ENCODE measurements at places on chromosomes 6 and 20.
A peak's percentile ranks its signal among the peaks of the same experiment; 100 is the strongest.

DNA sequence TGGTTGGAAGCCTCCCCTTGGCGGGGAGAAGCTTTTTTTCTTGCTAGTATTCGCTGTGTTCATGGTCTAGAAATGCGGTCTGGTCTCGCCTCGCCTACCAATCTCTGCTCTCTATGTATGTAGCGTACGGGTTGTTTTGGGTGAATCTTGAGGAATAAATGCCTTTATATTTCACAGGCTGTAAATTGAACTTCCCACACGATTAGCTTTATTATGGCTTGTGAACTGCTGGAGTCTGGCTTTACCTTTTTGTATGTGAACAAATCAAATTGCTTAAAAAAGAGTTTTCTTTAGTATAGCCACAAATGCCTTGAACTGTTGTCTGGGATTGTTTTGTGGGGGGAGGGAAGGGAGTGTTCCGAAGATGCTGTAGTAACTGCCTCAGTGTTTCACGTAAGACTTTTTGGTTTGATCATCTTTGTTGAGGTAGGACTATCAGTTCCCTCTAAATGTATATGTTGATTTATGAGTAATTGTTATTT, 2.2 kb downstream of the INSM1 start:
- DNase-seq: no peak

DNA sequence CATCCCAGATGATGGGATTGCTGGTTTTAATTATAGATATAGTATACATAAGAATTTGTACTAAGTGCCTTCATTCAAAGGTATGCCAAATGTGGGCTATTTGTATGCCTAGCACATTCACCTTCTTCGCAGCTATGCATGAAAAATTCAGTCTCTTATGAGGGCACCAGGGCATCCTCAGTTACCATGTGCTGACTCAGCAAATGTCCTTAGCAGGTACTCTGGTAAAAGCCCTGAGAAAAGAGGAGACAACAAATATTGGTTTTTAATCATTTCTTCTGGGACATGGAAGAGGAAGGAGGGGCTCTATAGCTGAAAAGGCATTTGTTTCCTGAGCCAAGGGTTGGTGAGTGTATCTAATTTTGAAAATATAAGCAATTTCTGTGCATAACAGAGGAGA, 258.1 kb upstream of the BMP2 start:
- no peak for DNase-seq

GRCh38 chr20:41510847-41511450, 107.2 kb downstream of the CHD6 start:
- no peak for DNase-seq

GRCh38 chr20:20536240-20536933, 168.5 kb downstream of the INSM1 start:
- DNase-seq: no peak

DNA sequence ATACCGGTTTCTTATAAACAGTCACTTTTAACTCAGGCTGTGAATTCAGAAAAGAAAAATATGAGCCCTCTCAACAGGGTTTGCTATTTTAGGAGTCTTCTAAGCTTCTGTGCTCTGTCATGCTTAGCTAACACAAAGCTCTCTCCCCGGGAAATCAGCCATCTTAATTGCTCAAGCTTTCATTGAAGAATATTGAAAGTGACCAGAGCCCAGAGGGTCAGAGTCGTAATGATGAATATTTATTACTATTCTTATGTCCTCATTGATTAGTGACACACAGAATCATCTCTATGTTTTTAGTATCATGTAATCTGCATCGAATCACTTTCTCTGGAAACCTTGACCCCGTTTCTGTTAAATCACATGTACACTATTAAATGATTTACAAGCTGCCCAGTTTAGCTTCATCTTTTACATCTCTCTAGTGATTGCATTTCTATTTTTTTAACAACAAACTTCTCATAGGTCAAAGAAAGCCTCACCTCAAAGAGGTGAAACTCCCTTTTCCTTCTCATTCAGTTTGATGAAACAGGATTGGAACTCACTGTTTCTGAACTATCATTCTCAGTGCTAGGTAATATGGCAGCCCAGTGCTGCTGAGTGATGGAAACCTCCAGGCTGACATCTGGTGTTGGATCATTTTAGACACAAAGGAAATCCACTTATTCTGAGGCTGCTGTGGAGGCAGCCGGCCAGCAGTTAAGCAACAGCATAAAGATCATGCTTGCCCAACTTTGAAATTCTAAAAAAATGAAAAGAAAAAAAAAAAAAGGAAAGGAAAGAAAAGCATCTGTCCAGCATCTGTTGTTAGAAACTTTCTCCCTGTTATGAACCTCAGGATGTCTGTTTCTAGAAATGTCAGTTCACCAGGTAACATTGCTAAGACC, 96.3 kb downstream of the RFPL4B start:
- DNase-seq: no peak

- DNase-seq: no peak
Measured at GRCh38 chr6:150249261-150249660, 106.4 kb downstream of the PPP1R14C start.

- no peak for DNase-seq
Measured at GRCh38 chr6:168082860-168083513, 4.0 kb upstream of the FRMD1 start.

GRCh38 chr6:157571950-157572349, 191.0 kb downstream of the ZDHHC14 start:
- DNase-seq: no peak

GRCh38 chr20:50344232-50345071, 153.8 kb downstream of the CEBPB start:
- no peak for DNase-seq

GRCh38 chr6:109166673-109167072, 71.4 kb downstream of the CEP57L1 start:
- no peak for DNase-seq

- no peak for DNase-seq
Measured at GRCh38 chr20:57092112-57092899, 174.1 kb downstream of the BMP7 start.

DNA sequence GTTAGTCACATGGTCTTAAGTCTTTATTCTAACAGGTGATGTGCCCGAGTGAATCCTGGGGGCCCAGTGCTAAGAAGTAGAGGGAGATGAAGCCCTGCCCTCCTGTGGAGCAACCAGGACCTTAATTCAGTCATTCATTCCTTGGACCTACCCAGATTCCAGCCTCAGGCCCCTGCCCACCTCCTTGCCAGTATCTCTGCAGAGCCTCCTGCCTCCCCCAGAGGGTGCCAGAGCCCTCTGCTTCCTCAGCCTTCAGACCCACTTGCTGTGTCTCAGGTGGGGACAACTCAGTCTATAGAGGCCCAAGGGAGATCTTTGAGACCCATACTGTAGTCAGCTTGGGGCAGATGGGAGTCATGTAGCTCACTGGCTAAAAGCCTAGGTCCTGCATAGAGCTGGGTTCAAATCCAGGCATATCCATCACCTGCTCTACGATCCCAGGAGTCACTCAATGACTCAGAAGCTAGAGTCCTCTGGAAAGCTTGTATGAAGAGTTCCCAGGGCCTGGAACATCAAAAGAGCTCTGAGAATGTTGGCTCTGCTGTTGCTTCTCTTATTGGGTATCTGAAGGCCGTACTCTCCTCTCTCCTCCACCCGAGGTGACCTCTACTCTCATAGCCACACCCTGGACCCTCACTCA, 3.9 kb upstream of the SIGLEC1 start:
- DNase-seq: no peak

DNA sequence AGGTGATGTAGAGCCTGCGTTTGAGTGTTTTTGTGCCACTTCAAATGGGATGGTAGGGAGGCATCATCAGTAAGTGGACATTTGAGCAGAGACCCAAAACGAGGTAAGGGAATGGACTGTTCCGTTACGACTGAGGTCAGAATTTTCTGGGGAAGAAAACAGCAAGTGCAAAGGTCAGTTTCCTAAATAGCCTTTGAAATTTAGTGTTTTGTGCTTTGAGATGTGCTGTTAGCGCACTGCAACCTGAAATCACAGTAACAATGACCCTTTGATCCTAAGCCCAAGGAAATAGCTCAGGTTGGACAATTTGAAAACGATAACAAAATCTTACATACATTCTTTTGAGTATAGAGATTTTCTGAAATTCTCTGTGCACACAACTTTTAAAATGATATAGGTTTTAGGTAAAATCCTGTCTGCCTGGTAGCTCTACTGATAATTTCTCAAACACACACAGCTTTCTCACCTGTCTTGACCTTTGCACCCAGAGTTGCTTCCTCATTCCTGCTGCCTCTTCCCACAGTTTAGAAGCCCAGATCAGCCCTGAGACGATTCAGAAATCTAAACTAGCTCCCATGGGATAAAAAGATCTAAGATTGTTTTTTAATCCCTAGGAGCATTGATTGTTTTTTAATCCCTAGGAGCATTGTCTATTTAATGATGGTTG, 22.1 kb downstream of the DCBLD1 start:
- no peak for DNase-seq

- no peak for DNase-seq
Measured at GRCh38 chr6:22668307-22668706, 98.9 kb downstream of the HDGFL1 start.

DNA sequence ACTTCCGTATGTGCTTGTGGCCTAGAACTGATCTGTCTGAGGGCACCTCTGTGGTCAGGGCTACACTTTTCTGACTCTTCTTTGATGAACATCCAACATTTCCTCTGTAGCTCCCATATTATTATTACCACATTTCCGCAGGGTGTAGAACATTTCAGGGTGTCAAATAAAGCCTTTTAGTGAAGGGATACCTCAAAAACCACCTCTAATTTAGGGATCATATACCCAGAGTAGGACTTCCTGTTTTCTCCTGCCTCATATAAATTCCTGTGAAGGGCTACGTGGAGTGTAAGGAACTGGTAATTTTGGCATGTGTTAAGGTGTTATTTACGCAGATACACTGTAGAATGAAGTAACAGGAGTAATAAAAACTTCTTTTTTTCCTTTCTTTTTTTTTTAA, 5.5 kb upstream of the MUC22 start:
- no peak for DNase-seq

GRCh38 chr6:148559848-148560433, 186.9 kb upstream of the UST start:
- DNase-seq: peak; percentile 44

- no peak for DNase-seq
Measured at GRCh38 chr20:53081916-53082863, 110.0 kb downstream of the TSHZ2 start.

- DNase-seq: no peak
Measured at GRCh38 chr6:114151064-114151690, 180.2 kb upstream of the HDAC2 start.

- peak; percentile 65 for DNase-seq
Measured at GRCh38 chr6:11288065-11288464, 55.6 kb upstream of the NEDD9 start.

- no peak for DNase-seq
Measured at GRCh38 chr6:63476302-63476701, 96.0 kb upstream of the LOC128125822 start.

DNA sequence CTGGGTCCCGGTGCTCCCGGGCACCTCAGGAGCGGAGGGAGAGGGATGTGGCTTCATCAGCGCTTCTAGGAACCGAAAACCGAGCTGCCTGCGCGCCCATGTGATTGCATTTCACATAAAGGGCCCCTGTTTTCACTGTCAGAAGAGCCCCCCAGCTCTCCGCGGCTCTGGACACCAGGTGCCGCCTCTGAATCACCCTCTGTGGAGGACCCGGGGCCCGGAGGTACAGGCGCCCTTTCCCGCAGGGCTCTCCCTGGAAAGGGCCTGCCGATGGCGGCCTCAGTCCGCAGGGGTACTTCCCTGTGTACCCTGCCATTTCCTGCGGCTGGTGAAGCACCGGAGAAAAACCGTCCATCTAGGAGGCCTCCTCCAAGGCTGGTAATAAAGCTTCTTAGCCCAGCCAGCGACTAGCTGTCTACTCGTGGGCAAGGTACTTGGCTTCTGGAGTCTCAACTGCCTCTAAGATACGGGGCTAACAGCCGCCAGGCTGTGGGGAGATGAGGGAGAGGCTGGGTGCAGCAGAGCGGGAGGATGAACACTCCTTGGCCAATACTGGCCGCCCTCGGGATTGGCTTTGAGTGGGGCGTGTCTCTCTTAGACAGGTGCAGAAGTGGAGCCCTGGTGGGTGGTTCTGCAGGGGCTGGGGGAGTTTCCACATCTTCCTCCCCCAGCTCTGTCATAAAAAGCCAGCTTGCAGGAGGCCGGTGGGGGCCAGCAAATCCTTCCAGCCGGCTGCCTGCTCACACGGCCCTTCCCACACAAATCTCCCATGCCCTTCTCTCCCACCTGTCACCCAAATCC, 1.6 kb downstream of the PPP1R16B start:
- DNase-seq: no peak

DNA sequence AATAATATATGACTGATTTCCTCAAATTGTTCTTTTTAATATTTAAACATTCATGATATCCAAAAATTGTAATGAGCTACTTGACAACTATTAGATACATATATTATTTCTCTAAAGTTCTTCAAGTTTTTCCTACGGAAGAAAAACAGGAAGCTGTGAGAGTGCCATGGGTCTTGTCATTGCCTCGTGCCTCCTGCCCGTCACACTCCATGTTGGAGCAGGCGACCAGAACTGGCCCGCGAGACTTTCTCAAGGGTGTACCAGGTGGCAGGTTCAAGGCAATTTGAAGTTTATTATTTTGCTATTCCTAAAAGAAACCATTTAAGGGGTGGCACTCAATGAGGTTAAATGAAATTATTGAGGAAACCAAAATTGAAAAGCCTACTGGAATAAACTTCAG, 337.2 kb downstream of the HACE1 start:
- no peak for DNase-seq

DNA sequence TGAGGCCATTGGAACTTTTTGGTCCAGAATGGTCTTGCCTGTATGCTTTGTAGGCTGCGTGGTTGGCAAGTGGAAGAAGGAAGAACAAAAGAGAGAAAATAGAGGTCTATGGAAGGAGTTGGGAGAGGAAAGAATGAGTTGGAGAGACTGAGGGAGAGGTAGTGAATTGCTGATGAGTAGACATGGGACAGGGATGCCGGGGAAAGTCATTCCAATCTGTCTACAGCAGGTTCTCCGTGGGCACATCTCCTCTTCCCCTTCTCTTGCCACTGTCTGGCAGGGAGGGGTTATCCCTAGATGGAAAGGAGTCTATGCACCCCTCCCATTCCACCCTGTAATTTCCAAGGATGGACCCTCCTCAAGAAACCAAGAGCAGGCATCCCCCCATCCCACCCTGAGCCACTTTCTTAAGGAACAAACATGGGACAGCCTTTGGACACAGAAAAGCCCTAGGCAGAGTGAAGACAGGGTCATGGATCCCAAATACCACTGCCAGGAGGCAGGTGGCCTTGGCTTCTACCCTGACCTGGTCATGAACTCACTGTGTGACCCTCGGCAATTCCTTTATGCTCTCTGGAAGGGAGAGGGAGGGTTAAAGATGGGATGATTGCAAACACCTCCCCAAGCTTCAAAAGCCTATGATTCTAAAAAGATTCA, 196.9 kb downstream of the LRFN2 start:
- no peak for DNase-seq

GRCh38 chr6:141874930-141875602, 257.7 kb upstream of the GJE1 start:
- DNase-seq: no peak

GRCh38 chr6:145331066-145331465, 404.3 kb downstream of the EPM2A start:
- no peak for DNase-seq

GRCh38 chr6:18511211-18511610, 124.1 kb downstream of the RNF144B start:
- DNase-seq: no peak

GRCh38 chr6:126831461-126831860, 287.0 kb upstream of the RSPO3 start:
- DNase-seq: no peak
